ENCODE measurements at places on chromosomes 5 and 9.

- no peak for DNase-seq
Observed at GRCh38 chr9:37983381-37984067, 79.6 kb upstream of the SLC25A51 start.

DNA sequence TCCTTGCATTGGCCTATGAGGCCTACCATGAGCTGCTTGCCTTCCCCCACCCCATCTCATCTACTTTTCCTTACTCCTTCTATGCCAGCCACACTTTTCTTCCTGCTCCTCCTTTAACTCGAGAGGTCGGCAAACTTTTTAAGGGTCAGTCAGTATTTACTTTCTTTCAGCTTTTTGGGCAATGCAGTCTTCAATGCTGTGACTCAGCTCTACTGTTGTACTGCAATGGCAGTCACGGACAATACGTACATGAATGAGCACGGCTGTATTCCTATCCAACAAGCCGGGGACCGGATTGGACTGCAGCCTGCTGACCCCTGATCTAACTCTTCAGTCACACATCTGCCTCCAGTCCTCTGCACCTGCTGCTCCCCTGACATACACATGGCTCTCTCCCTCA is 602 bp upstream of the ACTL7A start:
- DNase-seq: no peak

GRCh38 chr9:126127591-126127990 is 199.0 kb upstream of the MVB12B start:
- DNase-seq: no peak

- no peak for DNase-seq
Observed at GRCh38 chr5:176134529-176135223, 103.5 kb upstream of the SIMC1 start.

GRCh38 chr9:106286249-106286648 is 576.7 kb upstream of the ZNF462 start:
- no peak for DNase-seq

DNA sequence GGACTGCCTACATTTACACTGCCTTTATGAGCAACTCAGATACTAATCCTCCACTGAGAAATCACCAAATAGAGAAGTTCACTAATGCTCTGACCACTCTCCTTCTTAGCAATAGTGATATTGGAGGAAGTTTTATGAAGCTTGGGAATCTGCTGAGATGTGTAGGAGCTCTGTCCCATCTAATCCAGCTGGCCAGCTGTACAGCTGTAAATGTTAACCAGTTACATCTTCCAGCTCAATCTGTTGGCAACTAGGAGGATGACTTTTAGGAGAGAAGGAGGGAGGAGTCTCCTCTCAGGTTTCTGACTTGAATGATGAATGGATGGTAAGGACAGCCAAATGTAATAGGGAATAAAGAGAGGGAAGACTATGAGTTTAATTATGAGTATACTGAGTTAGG is 36.3 kb upstream of the LRRC19 start:
- no peak for DNase-seq

DNA sequence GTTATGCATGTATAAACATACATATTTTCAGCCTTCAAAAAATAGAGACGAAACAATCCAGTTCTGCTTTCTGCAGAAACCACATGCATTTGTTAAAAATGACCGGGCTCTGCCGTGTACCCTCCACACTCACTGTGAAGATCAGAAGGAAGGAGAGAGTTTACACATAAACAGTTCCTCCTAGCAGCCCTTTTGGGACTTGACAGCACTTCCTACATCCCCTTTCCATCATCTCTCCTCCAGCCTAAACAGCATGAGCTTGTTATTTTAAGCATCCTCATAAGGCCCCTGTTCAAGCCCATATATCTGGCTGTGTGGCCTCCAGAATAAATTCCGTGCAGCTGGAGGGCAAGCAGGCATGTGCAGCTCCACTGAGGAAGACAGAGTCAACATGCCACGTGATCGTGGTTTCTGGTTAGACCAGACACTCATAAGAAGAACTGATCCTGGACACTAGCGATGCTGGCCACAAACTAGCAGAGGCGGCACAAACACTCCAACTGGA is 42.2 kb downstream of the NIPAL4 start:
- DNase-seq: no peak

GRCh38 chr5:111737716-111738115 is 19.3 kb downstream of the NREP start:
- DNase-seq: no peak

DNA sequence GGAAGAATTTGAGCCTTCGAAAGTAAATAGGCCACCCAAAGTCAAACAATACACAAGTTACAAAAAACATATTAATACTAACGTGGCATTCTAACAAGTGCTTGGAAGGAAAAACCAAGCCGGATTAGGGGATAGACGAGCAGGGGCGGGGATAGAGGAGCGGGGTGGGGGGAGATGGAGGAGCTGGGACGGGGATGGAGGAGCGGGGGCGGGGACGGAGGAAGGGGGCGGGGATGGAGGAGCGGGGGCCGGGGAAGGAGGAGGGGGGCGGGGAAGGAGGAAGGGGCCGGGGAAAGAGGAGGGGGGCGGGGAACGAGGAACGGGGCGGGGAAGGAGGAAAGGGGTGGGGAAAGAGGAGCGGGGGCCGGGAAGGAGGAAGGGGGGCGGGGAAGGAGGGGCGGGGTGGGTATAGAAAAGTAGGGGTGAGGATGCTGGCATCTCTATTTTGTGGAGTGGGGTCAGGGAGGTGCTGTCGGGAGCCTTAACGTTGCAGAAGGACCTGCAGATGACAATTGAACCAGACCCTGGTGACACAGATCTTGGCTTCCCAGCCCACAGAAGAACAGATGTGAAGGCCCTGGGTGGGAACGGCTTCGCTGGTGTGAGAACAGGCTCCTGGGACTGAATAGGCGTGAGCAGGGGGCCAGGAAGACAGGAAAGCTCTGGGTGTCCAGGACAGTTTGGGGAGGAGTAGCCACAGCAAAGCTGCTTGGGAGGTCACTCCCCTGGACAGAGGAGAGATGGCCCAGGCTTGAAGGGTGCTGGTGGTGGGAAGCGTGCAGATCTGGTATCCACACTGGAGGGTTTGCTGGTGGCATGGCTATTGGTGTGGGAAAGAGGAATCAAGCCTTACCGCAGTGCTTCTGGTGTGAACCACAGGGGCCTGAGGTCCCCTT is 233.3 kb upstream of the DAP start:
- no peak for DNase-seq

GRCh38 chr5:33043343-33043997 is 332.3 kb downstream of the NPR3 start:
- DNase-seq: no peak

DNA sequence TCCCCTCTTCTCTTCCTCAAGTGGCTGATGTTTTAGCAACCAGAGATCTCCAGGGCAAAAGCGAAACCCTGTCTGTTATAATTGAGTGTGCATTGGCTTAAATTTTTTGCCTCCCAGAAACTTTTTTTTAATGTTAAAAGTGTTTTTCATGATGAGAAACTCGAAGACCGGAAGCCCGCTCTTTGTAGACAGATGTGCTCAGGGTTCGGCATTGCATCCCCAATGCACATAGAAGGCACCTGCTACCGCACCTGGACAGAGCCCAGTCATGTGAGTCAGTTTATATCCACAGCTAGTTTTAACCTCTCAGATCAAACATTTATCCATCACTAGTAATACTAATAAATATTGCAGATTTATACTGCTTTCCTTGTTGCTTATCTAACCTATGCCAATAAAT is 19.5 kb upstream of the NADK2 start:
- DNase-seq: no peak

DNA sequence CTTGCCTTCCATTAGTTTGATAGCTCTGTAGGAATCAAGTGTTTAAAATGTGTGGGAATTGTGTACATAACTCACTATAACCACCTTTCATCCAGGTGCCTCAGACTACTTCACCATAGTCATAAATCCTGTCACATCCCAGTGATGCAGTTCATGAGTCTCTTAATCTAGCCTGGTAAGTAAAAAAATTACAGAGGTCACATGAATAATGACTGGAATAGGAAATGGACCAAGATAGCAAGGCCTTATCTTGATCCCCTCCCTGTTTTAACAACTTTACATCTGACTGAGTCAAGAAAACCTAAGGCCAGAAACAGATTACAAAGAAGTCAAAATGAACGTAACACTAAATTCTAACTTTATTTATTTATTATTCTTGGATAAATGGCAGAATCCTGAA is 1.5 kb upstream of the RNF145 start:
- DNase-seq: no peak

DNA sequence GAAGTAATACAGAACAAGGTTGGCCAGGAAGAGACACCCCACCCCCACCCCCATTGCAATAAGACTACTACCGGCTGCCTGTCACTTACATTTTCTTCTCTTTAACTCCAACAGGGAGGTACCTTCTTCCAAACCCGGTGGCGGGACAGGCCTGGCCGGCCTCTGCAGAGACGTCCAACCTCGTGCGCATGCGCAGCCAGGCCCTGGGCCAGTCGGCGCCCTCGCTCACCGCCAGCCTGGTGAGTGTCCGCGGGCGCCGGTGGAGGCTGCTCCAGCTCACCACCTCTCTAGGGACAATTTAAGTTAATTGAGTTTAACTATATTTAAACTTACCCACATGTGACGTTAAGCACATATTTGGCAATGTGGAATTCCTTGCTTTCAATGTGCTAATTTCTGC is 192.4 kb downstream of the MAST4 start:
- DNase-seq: no peak

GRCh38 chr5:2170761-2171160 is 288.0 kb upstream of the IRX4 start:
- DNase-seq: no peak

- DNase-seq: no peak
Observed at GRCh38 chr9:100228352-100228869, 124.3 kb downstream of the TEX10 start.

GRCh38 chr9:130918101-130918825 is 20.8 kb downstream of the FIBCD1 start:
- DNase-seq: no peak

GRCh38 chr5:55636683-55637082 is 75.4 kb downstream of the SLC38A9 start:
- peak; percentile 50 for DNase-seq

DNA sequence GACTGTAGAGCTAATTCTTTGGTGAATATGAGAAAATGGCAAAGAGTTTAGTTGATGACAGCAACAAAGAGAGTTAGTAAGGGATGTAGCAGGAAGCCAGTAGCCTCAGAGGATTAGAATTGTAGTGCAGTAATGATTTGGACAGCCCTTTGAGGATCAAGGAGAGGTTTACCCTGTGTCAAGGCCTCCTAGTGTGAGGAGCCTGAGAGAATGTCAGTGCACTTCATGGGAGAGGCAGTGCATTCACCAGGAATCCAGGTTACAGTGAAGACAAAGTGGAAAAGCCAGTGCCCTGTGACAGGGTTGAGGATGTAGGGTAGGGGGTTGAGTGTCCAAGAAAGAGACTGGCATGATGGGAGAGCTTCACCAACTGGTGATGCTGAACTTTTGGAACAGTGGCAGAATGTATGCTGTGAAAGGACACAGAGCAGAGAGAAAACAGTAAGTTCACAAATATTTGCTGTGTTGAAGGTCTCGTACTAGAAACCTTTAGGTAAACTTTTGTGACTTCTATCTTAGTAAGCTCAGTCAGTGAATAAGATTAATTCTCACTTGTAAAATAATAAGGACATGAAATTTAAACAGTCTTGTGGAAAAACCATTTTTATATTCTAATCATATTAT is 27.3 kb downstream of the NLN start:
- DNase-seq: no peak

DNA sequence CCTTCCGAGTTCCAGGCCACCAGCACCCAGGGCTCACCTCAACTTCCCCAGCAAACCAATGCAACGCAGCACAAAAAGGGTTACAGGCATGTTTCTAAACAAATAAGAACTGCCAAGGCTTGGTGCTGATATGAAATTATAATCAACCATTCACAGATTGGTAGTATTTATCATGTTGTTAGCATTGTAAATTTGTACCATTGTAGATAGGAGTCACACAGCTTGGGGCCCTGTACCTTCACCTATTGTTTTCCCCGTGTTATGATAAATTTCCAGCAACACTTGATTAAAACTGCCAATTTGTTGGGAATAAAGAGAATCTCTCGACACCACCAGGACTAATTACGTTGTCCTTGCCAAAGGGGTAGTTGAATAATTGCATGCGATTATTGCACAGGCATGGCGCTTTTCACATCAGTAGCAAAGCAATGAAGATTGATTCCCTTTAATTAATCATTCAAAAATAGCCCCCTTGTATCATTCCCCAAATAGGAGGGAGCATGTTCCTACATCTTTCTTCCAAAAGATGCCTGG is 454.1 kb downstream of the ZNF608 start:
- no peak for DNase-seq

DNA sequence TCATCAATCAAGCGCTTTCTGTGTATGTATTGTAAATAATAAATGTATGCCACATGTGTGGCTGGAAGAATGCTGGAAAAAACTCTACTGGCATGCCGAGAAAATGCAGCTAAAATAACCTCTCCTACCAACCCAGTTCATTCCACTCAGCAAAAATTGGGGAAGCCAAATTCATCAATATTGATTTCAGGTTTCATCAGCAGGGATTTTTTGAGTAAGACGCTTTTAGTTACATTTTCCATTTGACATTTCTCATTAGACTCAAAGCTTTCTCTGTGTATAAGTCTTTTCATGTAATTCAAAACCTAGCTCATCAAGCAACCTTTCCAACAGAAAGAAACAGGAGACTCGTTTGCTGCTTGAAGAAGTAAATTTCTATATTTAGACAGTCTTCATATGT is 338.1 kb downstream of the DMRT2 start:
- DNase-seq: no peak

- no peak for DNase-seq
Observed at GRCh38 chr5:14413331-14413750, 168.3 kb upstream of the OTULINL start.

GRCh38 chr9:36950389-36950788 is 83.7 kb downstream of the PAX5 start:
- no peak for DNase-seq

Measured in gastrocnemius medialis (tissue), 4 donors.